Vein endothelial cell (primary cell): ENCODE measurements at places on chromosomes 4 and X. TPM values are rescaled to one million over a fixed set of nuclear protein-coding genes. Genes with fewer than 3 reads are reported as not detected.

The PDGFC gene
- 7.0 and 8.8 TPM in 2 replicates for total RNA-seq

The SRPK3 gene
- not detected in 2 replicates for total RNA-seq

The F8A2 gene
- not detected in 2 replicates for total RNA-seq

The FGB gene
- total RNA-seq = not detected in 2 replicates

The XAGE1B gene
- not detected in 2 replicates for total RNA-seq
